ENCODE measurements at places on chromosomes 1 and 21.

- no peak for DNase-seq
Measured at GRCh38 chr21:29504751-29505321, 206.1 kb downstream of the BACH1 start.

GRCh38 chr1:16207318-16208269 is 4.9 kb downstream of the ARHGEF19 start:
- no peak for DNase-seq

- no peak for DNase-seq
Measured at GRCh38 chr1:48058135-48059025, 61.2 kb upstream of the TRABD2B start.

- DNase-seq: no peak
Measured at GRCh38 chr1:243336163-243336562, 80.3 kb downstream of the SDCCAG8 start.

- no peak for DNase-seq
Measured at GRCh38 chr1:119838236-119838635, 27.0 kb upstream of the REG4 start.

DNA sequence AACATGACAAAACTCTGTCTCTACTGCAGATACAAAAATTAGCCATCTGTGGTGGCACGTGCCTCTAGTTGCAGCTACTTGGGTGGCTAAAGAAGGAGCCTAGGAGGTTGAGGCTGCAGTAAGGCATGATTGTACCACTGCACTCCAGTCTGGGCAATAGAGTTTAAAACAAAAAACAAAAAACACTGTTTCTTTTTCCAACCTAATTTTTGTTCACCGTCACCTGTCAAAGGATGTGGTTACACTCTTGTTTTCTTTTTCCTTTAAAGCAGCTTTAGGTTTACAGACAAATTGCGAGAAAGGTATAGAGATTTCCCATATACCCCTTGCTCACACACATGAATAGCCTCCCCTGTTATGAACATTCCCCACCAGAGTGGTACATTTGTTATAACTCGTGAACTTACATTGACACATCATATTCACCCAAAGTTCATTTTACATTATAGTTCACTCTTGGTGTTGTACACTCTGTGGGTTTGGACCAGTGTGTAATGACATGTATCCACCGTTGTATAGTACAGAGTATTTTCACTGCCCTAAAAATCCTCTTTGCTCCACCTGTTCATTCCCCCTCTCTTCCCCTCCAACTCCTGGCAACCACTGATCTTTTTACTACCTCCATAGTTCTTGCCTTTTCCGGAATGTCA is 26.2 kb downstream of the SMG7 start:
- DNase-seq: no peak

DNA sequence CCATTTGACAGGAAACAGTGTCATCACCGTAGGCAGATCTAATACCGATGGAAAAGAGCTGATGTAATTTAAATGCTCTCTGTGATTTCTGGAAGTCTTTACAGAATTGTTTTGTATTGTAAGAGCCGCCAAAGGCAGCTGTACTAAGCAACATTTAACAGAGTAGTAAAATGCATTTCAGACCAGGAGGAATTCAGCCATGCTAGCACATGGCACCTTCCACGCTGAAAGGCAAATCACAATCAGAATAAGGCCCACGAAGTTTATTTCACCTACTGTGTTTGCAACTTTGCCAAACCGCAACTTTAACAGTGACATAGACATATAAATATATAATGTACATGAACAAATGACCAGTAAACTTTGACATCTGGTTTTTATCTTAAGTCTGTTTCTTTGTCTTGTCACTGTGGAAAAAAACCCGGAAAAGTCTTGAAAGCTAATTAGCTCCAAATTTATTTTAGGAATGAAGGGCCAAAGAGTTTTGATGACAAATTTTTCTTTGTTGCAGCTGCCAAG is 26.1 kb upstream of the DISC1 start:
- DNase-seq: no peak

- no peak for DNase-seq
Measured at GRCh38 chr1:30234091-30234490, 489.3 kb downstream of the MATN1 start.

DNA sequence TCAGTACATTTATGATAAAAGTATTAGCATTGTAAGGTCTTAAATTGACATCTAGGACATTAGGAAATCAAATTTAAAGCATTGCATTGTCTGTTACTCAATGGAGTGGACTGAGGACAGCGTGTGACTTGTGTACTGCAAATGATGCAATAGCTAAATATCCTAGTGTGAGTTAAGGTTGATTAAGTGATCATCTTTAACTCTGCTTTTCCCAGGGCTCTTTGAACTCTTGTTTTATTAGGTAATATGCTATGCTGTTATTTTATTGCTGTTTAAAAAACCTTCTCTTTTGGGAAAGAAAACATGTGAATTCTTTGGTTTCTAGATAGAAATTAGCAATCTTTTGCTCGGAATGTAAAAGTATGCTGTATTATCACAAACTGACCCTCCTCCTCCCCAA is 38.6 kb downstream of the NFIA start:
- no peak for DNase-seq

All from nucleus accumbens (tissue), 56 donors.